ENCODE measurements at places on chromosomes 16 and 17. TPM values are rescaled to one million over a fixed set of nuclear protein-coding genes. Genes with fewer than 3 reads are reported as not detected.

- no peak for DNase-seq
- H3K27me3 ChIP-seq, result peaks cover 38% of the 10 kb centered on the region
- H3K27ac ChIP-seq, result no peak overlapping the region
- peaks cover 30% of the 10 kb centered on the region for H3K4me1 ChIP-seq
Observed at GRCh38 chr16:54456291-54456690, 169.7 kb upstream of the IRX3 start.

DNA sequence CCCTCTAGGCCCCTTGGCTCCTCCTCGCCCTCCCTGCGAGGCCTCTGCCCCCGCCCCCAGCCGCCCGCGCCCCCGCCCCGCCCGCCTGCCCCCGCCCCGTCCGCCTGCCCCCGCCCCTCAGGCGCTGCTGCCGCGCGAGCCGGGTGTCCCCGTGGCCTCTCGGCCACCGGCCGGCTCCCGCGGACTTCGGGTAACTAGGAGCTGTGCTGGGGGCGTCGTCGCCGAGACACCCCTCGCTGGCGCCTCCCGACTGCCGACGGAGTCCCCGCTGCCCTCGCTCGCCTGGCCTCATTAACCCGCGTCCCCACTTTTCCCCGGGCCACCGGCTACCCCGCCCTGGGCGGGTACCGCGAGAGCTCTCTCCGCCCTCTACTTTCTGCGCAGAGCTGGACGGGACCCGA, at the start of gene TLCD1:
TSS of gene TLCD1 (minus strand) at position 8 of the 401 bp plus-strand sequence. CDS start 136 bp downstream, outside the sequence.
- H3K4me3 ChIP-seq, result peak within 1 kb of the TSS; percentile 93
- peaks cover 42% of the 10 kb centered on the region for H3K4me1 ChIP-seq
- peak within 1 kb of the TSS; percentile 99 for H3K27ac ChIP-seq
- DNase-seq, result no peak

DNA sequence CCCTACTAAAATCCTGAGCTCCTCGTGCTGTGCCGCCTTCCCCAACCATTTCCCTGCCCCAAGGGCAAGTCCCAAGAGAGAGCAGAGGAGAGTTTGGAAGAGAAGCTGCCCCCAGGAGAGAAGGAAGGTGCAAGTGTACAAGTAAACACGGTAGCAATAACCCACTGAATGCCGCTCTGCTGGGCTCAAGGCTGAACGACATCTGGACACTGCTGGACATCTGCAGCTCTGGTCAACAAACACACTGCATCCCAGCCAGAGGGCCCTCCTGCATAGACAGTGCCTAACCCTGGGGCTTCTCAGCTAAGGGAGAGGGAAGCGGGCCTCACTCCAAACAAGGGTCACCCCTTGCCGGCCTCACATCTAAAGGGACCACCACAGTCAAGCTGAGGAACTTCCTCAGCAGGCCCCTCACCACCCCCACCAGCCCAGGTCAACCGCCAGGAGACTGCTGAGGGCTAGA, 12.7 kb downstream of the JUP start:
- H3K4me1 ChIP-seq, result peaks cover 50% of the 10 kb centered on the region

DNA sequence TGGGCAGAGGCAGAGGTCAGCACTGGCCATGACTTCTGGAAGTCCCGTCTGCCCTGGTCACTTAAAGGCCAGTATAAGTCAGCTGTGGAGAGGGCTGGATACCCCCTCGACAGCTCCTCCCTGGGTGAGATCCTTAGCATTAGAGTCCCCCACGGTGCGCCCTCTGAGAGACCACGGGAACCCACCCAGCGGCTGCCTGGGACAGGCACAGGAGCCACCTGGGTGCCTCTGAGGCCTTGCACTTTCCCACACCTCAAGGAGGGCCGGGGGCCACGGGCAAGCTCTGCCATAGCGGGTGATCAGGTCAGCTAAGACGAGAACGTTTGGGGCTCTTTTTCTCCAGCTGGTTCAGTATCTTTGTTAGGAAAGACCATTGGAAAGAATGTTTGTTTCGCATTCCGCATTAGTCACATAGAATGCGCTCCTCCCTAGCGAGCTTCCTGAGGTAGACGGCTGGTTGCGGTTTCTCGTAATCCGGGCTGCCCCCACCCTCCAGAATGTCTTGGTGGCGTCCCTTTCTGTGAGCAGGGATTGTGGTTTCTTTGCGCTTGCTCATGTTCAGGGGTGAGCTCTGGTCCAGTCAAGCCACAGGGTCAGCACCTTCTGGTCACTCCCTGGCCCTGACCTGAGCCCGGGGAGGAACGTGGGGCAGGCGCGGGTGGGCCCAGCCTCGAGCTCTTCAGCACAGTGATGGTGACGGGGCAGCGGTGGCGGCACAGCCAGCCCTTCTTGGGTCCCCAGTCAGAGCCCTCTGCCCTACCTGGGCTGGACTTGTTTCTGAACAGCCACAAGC, 25.2 kb downstream of the NME3 start:
- peak overlapping the region; percentile 92 for H3K27ac ChIP-seq
- peaks cover 12% of the 10 kb centered on the region for H3K4me1 ChIP-seq
- DNase-seq, result no peak
- no peaks in the 10 kb centered on the region for H3K27me3 ChIP-seq
- peaks cover 6% of the 10 kb centered on the region for H3K36me3 ChIP-seq

GRCh38 chr16:61611847-61612491, 424.3 kb downstream of the CDH8 start:
- peaks cover 7% of the 10 kb centered on the region for H3K27me3 ChIP-seq
- H3K36me3 ChIP-seq, result no peaks in the 10 kb centered on the region
- no peak overlapping the region for H3K4me3 ChIP-seq
- H3K4me1 ChIP-seq, result no peaks in the 10 kb centered on the region

GRCh38 chr17:48247038-48247437, 139.5 kb downstream of the SNX11 start:
- H3K4me1 ChIP-seq, result peaks cover 47% of the 10 kb centered on the region
- H3K4me3 ChIP-seq, result no peak overlapping the region
- H3K27ac ChIP-seq, result no peak overlapping the region
- no peaks in the 10 kb centered on the region for H3K36me3 ChIP-seq

ATP2C2 gene
- total RNA-seq, result 52.5 TPM

GPR142 gene
- total RNA-seq, result not detected
